ENCODE measurements at places on chromosomes 1 and 21.

GRCh38 chr1:199176713-199177112 is 537.9 kb downstream of the PTPRC start:
- DNase-seq: no peak

DNA sequence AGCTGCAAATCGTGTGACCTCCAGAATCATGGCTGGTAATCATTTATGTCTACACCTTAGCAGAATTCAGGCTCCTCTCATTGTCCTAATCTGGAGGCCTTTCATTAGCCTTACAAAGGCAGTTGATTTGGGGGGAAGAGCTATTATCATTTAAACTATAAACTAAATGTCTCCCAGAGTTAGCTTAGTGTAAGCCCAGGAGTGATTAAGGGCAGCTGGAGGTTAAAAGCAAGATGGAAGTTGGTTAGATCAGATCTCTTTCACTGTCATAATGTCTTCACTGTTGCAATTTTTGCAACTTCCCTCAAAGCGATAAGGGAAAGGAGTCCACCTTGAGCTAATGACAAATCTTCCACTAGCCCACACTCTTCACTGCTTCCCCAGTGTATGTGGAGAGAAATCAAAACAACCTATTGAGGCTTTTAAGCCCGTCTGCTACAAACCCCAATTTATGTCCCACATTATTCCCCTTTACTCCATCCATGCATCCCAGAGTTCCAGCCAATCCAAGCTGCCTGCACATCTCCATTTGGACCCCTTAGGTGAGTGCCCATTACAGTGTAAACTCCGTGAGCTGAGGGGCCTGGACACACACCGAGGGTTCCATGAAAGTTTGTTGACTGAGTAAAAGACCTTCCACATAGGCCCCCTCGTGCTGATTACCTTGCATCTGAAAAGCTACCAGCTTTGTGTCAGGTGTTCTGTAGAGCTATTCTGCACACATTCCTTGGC is 61.5 kb upstream of the KLHDC7A start:
- no peak for DNase-seq

DNA sequence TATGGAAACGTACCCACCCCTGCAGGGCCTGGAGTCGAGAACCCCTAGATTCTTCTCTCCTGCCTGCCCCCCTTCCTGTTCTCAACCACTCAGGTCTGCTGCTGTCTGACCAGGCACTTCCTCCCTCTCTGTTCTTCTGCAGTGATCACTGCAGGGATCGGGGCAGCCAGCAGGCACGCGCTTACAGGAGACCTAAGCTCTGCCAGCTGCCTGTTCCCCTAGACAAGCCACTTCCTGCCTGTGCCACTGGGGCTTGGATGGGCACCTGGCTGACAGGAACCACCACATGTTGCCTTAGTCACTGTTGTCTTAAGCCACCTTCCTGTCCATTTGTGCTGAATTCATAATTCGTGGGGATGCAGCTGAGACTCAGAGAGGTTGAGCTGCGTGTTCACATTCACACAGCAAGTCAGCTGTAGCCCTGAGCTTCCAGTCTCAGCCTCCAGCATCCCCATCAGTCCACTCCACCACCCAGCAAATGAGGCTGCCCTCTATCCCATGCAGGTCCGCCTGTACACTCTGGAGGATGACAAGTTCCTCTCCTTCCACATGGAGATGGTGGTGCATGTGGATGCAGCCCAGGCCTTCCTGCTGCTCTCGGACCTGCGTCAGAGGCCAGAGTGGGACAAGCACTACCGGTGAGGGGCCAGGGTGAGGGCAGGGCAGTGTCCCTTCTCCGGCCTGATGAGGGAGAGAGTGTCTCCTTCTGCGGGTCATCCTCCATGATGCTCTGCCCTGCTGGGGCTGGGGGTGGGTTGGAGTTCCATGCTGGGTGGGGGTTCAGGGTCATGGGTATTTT is 18.6 kb downstream of the FAM151A start:
- no peak for DNase-seq

GRCh38 chr1:77831976-77832711 is 52.7 kb downstream of the MIGA1 start:
- no peak for DNase-seq

DNA sequence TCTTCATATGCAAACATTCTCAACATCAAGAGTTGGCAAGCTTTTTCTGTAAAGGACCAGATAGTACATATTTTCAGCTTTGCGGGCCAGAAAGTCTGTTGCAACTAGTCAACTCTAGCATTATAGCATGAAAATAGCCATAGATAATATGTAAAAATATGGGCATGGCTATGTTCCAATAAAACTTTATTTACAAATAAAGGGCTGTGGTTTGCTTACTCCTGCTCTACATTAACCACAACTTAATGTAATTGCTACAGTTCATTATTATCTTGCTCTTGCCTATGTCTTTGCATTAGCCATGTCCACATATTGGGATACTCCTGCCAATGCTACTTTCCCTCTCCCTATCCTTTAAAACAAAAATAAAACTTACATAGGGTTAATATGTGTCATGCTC is 24.5 kb upstream of the CTSK start:
- DNase-seq: no peak

DNA sequence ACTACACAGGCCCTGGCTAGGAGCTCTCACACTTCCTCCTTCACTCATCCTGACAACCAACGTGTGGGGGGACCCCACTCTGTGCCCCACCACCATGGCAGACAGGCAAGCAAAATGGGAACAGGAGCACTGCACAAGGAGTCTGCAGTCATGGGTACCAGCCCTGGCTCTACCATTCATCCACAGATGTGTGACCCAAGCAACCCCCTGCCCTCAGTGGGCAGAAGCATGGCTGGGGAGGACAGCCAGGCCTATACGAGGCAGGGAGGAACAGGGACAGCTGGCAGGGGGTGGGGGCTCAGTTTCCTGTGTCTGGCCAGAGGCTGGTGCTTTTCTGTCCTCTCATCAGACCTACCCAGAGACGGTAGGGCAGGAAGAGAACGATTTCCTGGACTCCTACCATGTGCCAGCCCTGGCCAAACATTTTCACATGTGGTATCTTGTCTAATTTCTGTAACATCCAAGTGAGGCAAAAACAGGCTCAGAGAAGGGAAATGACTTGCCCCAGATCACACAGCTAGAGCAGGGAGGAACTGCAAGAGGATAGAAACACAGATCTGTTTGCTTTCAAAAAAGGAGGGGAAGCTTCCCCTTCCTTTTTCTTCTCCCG is 178.0 kb downstream of the HIVEP3 start:
- DNase-seq: no peak

DNA sequence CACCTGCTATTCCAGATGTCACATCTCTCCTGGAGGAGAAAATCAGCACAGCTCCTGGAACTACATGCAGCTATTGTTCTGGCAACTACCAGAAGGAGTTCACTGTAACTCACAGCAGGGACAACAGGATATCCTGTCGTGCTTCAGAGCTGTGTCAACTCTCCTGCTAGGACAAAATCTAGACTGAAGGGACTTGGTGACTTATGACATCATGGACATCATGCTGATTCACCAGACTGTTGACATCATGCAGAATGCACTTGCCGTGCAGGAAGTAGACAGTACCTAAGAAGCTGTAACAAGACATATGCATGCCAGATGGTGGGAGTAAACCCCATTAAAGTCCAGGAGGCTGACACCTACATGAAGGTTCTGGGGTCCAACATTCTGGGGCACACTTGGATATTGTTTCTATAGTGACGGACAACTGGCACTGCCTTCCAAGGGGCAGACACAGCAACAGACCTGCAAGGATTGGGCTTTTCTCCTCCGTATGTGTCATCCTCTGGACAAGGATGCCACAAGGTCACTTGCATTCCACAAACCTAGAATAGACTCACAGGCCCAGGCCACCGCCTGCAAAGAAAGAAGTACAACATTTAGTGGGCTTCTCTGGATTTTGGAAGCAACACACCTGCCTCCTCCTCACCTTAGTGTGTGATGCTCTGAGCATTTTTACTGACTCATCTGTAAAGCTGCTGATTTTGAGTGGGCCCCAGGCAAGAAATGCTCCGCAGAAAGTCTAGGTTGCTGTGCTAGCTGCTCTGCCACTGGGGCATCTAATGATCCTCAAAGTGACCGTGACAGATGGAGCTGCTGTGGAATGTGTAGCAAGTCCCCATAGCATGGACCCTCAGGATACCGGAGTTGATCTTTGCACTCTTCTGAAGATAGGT is 249.2 kb downstream of the MATN1 start:
- DNase-seq: no peak

DNA sequence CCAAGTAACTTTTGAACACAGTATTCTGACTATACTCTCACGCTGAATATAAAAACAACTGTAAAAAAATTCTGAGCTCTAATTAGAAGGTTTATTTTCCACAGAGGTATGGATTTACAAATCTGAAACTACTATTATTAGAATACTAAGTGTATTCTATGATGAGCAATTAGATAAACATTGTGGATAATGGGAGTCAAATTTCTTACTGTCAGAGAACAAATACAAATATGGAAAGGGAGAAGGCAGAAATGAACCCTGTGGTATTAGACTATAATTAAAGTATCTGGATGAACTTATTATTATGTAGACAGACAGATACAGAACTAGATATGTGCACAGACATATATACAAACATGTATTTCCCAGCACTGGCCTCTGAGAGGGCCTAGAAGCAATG is 22.6 kb downstream of the ALDH9A1 start:
- no peak for DNase-seq

GRCh38 chr1:33524586-33524985 is 52.1 kb downstream of the ZSCAN20 start:
- DNase-seq: no peak

DNA sequence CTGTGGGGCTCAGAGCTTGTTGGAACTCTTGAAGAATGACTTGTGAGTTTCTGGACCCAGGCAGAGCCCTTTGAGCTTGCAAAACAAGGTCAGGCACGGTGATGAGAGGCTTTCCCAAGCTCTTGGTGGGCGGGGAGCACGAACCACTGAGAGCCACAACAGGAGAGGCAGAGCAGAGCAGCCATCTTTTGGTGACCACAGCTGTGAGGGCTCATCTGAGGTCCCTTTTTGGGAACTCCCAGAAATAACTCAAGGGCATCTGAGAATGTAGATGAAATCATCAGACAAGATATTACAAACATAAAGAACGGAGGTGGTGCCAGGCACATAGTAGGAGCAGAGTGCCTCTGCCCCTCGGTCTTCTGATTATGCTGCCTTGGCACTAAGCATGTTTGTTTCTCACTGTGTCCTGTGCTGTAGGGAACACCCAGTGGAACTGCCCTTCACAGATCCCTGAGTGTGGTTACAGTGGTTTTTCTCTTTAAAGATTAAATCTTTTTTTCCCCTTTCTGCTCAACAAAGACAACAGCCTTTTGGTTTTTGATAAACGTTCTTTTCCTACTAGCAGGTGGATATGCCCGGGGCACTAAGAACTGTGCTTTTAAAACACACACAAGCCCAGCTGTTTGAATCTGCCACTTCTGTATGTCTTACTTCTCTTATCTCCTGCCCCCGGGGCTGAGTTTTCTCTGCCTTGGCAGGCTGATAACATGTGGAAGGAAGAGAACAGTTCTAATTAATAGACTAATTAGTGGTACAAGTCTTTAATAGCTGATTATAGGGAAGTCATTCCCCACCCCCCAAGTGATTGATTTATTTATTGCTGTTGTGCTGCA is 37.7 kb downstream of the CD34 start:
- DNase-seq: peak; percentile 42

DNA sequence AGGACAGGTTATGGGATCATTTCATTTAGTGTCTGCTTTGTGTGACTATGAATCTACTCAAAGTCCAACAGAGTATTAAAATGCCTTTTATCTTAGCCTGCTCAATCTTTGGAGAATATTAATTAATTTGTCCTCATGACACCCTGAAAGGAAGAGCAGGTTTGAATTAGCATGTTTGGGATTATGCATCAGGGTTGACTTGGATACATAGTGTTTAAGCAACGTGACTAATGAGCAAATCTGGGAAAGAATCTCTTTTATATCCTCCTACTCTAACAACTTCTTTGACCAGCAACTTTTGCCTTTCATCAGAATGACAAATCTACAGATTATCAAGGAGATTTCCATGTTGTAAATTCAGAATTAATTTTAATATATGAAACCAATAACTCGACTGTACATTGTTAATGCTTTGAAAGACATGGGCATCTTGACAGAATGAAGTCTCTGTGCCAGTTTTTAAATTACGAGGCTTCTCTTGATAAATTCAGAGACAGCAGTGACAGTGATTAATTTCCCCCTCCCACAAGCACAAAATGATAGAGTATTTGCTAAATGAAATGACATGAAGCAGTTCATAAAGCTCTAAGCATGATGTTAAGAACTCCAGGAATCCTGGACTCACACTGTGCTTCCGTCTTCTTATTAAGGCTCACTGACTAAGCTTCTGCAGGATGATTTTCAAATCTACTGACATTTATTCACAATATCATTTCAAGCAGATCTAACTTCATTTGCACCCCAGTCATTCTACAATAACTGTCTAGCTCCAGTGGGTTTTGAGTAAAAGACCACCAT is 156.5 kb downstream of the PCNX2 start:
- no peak for DNase-seq

DNA sequence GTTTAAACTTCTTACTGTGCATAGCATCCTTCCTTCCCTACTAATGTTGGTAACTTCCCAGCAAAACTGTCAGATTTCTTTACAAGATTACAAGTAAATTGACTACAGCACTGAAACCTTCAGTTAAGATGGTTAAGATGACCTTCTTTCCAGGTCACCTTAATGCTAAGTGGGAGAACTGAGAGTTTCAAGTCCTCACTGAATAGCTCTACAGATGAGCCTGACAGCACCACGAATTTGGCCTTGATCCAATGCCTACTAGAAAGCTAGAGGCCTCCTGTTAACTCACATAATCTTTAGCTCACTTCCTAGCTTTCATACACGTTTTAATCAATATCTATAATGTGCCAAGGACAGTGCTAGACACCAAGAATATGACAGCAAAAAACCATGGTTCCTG is 276.0 kb upstream of the PLD5 start:
- no peak for DNase-seq

DNA sequence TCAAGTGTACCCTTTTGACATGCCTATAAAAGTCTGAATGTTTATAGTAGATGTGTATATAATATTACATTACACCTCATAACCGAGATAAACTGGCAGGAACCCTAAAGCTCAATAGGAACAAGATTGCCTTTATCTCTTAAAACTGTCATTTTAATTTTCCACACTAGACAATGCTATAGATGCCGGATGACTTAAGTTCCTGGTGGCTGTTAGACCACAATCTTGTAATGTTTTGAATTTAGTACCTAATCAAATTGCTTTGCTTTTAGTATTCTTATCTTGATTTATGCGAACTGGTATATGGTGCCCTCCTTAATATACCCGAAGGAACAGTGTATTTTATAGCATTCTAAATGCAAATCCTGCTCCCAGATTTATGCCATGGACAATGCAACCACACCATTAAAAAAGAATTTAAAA is 1397.0 kb upstream of the ADGRL4 start:
- DNase-seq: no peak
